Stimulated activated naive CD4-positive, alpha-beta T cell treated with Interleukin-2 at 50 U/mL for 16 hours (primary cell): ENCODE measurements at places on chromosomes 13 and 19.
A peak's percentile ranks its signal among the peaks of the same experiment; 100 is the strongest.

GRCh38 chr13:52348071-52348470 is 57.9 kb downstream of the THSD1 start:
- DNase-seq, result no peak

- no peak for DNase-seq
Measured at GRCh38 chr19:27393591-27393990, 1819.4 kb downstream of the UQCRFS1 start.

GRCh38 chr19:4986471-4986891 is 17.6 kb downstream of the KDM4B start:
- no peak for DNase-seq

GRCh38 chr19:46014941-46015686 is 7.7 kb downstream of the PGLYRP1 start:
- peak; percentile 68 for DNase-seq

- no peak for DNase-seq
Measured at GRCh38 chr13:27269114-27269665, 1.4 kb upstream of the RASL11A start.

GRCh38 chr19:13033819-13034611 is 38.7 kb downstream of the NFIX start:
- DNase-seq, result peak; percentile 22
